ENCODE measurements at places on chromosomes 1 and 21.

- no peak for DNase-seq
Observed at GRCh38 chr1:108574008-108574407, 14.1 kb downstream of the EEIG2 start.

GRCh38 chr1:158951956-158952355 is 20.6 kb downstream of the PYHIN1 start:
- peak; percentile 9 for DNase-seq

DNA sequence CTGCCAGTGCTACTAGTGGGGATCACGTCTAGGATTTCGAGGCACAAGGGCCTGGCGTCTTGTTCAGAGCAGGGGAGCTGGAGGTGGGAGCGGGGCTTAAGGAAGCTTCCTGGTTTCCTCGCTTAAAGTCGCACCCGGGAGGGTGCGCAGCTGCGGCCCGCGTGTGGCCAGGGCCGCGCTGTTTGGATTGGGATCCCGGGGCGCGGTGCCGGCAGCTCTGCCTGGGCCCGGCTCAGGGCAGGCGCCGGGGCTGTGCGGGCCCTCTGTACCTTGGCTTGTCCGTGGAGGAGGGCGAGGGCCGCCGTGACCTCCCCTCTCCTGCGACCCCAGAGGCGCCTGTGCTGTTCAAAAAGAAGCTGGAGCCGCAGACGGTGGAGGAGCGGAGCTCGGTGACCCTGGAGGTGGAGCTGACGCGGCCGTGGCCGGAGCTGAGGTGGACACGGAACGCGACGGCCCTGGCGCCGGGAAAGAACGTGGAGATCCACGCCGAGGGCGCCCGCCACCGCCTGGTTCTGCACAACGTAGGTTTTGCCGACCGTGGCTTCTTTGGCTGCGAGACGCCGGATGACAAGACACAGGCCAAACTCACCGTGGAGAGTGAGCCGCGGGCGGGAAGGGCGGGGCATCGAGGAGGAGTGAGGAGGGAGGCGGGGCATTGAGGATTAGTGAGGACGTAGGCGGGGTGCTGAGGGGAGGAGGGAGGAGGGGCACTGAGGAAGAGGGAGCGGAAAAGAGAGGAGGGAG is 67.8 kb downstream of the OBSCN start:
- peak; percentile 97 for DNase-seq

GRCh38 chr1:22587247-22587646 is 24.0 kb downstream of the EPHA8 start:
- DNase-seq: no peak

GRCh38 chr1:35935442-35936388 is 4.8 kb downstream of the AGO3 start:
- no peak for DNase-seq

DNA sequence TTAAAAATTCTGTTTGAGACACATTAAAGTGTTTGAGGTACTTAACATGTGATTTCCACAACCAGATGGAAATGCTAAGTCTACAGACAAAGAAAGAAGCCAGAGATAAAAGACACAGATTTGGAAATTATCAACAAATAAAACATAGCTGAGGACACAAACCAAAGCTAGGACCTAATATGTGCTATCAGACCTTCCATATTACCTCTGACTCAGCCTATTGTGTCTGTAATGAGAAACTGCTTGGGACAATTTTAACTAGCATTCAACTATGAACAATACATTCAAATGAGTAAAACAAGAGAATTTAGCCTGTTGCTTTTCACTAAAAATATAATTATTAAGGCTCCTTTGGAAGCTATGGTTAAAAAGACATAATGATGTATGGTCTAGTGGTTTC is 54.6 kb downstream of the WNT2B start:
- DNase-seq: no peak

Data from CD4-positive, alpha-beta T cell treated with Interleukin-6 for 4 hours (primary cell).